A172 (cell line): ENCODE measurements at places on chromosomes 1 and 21.

GRCh38 chr1:39885516-39885915, 2.2 kb upstream of the TRIT1 start:
- no peak for DNase-seq

DNA sequence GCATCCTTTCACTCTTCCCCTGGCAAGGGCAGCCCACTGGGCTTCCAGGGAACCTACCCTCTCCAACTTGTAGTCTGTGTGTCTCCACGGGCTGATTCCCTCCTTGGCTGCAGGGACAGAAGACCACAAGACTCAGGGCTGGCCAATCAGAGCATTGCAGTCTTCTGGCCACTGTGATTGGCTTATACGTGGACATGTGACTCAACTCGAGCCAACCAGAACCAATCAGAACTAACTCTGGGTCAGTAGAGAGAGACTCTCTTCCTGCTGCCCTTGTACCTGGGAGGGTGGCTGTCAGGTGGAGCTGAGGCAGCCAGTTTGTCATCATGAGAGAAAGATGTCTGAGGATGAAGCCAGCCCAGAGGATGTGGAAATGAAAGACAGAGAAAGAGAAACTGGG, 64.0 kb downstream of the DHRS3 start:
- no peak for DNase-seq

DNA sequence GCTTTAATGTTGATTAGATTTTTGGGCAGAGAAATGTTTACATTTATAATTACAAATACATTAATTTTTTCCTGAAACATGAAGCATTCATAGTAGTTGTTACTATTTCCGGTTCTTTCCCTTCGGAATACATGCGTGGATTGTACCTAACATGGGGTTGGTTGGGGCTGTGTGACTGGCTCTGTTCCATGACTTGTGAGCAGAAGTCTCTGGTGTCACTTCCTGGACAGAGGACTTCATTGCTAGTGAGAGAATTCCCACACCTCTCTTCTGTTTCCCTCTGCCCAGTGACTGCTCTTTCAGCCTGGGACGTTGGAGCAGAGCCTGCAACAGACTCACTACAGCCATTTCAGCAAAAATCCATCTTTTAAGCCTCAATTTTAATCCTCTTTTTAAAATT, 231.4 kb downstream of the GRIK1 start:
- no peak for DNase-seq

DNA sequence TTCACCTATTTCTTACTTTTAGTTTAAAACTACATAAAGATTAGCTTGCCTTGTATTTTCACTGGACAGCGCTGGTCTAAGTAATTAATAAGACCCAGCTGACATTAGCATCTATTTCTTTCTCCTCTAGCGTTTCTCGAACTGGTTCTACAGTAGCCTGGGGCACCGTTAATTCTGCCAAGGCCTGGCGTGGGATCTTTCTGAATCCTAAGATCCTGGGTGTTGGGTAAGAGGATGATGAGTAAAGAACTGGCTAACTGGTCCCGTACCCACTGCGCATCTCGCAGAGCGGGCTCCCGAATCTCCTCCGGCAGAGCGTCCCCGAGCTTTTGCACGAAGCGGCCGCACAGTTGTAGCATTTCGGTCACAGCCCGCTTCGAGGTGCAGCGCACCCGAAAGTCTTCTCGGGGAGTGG, 309 bp downstream of the NSL1 start:
- DNase-seq = peak; percentile 71

- DNase-seq = no peak
Measured at GRCh38 chr1:161772397-161772796, 6.3 kb downstream of the ATF6 start.

DNA sequence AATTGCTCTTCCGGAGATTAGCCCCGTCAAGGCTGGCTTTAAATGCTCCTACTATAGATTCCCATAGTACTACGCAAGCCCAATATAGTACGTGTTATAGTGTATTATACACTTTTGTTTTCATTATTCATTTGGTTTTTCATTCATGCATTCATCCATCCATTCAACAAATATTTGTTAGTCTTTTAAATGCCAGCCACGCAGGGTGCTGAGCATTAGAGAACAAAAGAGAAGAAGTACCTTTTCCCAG, 513 bp upstream of the RAB3GAP2 start:
- no peak for DNase-seq

DNA sequence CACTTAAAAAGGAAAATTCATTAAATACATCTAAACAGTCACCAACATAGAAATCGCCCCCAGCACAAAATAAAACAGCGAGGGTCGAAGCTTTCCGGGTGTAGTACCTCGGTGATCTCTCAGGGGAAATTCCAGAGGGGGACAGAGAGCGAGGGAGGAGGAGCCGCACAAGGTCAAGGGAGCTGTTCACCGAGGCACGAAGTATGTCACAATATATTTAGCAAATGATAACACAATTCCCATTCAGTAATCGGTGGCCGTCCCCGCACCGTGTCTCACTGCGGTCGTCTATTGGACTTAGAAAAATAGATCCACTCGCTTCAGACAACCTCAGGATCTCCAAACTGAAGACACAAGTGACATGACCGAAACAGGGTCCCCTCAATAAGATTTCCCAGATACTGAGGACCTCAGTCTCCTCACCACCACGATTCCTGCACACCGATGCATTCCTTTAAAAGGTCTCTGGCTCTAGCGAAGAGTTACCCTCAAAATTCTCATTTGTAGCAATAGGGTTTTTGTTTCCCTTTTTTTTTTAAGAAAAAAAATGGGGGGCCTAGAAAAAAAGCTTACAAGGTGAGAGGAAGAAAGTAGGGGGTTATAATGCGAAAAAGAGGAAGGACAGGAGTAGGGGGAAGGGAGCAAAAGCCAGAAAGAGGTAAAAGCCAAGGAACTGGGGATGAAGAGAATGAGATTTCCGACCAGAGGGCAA, 1.1 kb downstream of the LPGAT1 start:
- DNase-seq = peak; percentile 14

DNA sequence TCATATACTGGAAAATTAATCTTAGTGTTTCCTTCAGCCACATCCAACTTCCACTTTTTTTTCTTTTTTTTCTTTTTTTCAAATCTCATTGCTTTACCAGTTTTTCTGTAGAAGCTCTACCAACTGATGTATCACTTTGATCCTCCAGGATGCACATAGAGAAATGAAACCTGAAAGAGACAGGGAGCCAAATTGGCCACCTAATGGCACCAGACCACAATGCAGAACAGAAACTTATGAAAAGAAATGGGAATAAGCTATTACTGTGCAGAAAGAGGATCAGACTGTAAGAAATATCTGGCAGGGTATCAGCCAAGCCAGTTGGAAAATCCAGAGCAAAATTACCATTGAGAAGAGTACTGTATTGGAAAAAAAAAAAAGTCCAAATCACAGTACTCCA, 1514.2 kb downstream of the MRPL39 start:
- DNase-seq = no peak

DNA sequence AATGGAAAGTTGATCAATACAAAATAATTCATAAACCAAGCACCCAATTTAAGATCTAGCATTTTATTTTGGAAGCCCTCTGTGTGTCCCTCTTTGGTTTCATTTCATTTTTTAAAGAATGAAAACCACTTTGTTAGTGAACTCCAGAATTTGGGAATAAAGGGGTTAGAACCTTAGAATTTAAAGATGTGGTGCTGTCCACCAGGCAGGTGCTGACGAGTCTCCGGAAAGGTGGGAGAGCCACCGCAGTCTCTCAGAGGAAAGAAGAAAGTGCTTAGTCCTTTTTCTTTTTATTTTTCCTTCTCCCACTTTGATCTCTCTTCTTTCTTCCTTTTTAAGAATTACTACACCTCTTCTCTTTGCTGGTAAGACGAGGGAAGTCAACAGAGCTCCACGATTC, 20.5 kb upstream of the HIVEP3 start:
- DNase-seq = no peak

DNA sequence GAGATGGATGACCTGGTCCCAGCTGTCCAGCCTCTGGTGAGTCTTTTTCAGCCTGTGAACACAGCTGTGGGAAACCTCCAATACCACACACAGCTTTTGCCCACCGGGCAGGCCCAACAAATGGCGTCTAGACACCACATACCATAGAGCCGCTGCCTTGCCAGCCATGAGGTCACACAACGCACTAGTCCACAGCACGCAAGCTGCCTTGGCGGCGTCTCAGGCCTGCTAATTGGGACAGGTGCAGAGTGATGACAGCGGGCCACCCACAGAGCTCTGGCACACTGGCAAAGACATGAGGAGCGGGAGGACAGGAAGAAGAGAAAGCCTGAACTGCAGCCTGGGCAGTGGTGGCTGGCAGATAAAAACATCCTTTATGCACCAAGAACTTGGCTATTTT, 125.5 kb downstream of the ADAMTS1 start:
- DNase-seq = peak; percentile 61

DNA sequence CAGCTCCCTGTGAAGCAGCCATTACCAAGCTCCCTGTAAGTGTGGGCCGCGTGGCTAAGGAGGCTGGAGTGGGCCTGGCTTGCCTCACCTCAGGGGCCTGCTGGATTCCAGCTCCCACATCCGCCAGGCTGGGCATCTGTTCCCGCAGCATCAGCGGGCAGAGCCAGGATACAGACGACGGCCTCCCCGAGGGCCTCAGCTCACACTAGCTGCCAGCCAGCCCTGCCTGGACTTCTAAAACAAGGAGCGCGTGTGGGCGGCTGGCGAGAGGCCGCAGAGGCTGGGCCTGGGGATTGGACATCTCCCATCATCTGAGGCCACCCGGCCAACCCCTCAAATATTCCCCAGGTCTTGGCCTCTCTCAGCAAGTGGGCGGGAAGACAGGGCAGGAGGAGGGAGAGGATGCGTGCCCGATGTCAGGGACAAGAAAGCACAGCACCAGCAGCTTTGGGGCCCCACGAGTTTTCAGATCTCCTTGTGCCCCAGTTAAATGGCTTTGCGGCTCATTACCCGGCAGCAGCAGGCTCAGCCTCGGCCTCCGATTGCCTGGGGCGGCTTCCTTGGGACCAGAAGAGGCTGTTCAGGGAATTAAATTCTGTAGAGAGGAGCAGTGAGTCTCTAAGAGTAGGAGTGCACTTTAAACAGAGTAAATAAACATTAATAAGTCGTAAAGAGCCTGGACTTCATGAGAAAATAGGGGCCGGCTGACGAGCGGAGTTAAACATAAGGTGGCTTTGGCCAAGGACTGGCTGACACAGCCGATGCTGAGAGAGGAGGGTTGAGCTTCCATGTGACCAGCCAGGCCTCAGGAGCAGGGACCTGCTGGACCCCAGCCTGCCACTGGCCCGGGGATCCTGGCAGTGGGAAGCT, 208.9 kb upstream of the C1orf174 start:
- DNase-seq = no peak

- DNase-seq = peak; percentile 4
Measured at GRCh38 chr1:113074237-113074636, 1.2 kb downstream of the LRIG2 start.

DNA sequence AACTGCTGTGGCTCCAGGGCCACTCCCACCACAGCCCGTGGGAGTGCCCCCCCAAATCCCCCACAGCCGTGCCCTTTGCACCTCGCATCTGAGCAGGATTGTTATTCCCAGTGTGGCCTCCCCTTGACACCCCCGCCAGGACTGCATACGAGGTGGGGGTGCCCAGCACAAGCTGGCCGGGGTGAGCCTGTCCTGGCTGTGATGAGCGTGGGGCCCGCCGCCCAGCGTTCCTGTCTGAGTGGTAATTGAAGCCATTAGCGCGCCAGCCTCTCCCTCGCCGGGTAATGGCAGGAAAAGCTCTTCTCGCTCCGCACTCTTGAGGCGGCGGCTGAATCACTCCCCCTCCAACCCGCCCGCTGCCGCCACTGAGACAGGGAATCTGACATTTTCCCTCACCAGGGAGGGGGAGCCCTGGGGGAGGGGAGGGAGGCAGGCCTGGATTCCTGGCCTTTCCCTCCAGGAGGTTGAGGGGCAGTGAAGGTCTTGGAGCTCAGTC, 27.7 kb downstream of the PTPRF start:
- no peak for DNase-seq

GRCh38 chr1:84888753-84889152, 4.3 kb downstream of the LPAR3 start:
- no peak for DNase-seq

DNA sequence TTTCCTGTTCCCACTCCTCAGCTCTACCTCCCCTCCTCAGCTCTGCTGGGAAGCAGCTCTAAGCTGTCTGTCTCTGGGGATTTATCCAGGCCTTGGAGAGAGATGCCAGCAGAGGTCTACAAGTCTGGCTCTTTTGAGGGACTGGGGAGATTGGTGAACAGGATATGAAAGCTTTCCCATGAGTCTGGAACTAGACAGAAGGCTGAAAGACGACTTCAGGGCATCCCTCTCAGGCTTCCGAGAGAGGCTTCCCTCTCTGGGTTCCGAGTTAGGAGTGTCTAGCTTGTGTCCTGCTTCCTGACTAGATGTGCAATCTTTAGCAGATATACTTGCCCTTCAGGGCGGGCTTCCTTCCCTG, 733 bp downstream of the TMEM35B start:
- peak; percentile 5 for DNase-seq

- no peak for DNase-seq
Measured at GRCh38 chr1:183945428-183946319, 91.9 kb downstream of the COLGALT2 start.

- DNase-seq = no peak
Measured at GRCh38 chr21:35358008-35358407, 308.9 kb upstream of the RUNX1 start.

- DNase-seq = peak; percentile 77
Measured at GRCh38 chr21:28436286-28436932, 556.3 kb downstream of the LTN1 start.

DNA sequence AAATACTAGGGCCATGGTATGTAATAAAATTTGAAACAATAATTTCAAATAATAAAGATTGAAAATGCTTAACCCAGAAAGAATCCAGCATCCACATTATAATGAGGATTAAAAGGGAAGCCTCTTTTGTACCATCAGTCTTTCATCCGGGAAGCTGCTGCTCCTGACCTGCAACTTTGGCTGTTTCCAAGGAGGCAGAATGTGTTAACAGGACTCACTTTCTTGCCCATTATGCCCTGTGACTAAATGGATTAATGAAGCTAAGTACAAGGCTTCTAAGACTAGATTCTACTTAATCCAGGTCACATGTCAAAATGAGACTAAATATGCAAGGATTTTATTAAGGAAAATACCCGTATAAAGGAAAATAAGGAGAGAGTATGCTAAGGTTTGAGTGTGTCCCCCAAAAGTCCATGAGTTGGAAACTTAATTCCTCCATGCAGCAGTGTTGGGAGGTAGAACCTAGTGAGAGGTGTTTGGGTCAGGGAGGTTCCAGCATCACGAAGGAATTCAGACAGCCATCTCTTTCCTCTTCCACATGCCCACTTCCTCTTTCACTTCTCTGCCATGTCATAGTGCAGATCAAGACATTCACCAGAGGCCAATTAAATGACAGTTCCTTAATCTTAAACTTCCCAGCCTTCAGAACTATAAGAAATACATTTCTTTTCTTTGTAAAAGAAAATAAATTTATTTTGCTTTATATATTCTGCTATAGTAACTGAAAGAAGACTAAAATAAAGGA, 27.7 kb downstream of the FMO2 start:
- no peak for DNase-seq
